ENCODE measurements at places on chromosomes 11 and 22.

GRCh38 chr11:15062599-15062998 lies 10.8 kb upstream of the CALCB start:
- DNase-seq: no peak

DNA sequence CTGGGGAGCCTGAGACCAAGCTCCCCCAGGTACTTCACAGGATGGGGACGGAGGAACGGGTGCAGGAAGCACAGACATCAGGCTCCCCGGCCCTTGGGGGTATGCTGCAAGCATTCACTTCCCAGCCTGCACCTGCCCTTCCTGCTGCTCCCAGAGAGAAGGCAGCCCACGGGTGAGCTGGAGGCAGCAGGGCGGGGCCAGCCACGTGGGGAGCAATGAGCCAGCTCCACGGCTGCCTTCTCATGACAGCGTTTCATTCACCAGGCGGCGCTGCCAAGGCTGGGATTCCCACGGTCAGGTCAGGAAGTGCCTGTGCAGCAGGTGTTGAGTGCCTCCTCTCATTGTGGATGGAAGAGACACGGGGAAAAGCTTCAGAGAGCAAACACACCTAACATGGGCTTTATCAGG lies 14.5 kb upstream of the PHLDA2 start:
- DNase-seq: no peak

DNA sequence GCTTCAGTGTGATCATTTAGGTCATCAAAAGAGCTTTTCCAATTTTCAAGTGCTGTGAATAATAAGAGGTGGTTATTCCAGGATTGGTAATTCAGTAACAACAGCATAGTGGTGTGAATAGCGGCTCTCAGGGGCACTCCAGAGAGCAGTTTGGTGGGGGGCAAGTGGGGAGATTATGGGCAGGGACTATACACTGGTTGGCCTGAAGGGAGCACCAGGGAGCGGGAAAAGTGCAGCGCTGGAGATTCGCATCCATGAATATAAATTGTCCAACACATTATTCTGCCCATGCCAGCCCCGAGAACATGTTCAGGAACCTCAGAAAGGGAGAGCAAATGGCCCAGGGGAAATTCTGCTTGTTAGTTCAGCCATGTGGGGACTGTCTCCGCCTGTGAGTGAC lies 37.9 kb downstream of the OR6Q1 start:
- DNase-seq: no peak

GRCh38 chr11:117535850-117536411 lies 208.3 kb downstream of the CEP164 start:
- no peak for DNase-seq

DNA sequence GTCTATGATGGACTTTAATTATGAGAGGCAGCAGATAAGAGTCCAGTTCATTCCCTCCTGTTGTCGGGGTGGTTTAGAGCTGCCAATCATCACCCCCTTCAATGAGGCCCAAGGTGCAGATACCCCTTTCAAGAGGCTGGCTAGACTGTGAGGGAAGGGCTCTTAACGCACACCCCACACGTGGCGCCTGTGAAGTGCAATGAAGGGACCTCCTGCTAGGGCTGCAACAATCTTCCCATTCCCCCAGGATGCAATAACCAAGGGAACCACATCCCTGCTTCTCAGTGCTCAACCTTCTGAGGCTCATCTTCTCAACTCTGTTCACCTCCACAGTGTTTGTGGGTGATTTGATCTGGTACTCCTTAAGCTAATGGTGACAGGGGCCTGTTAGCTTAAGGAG lies 19.0 kb downstream of the TENM4 start:
- DNase-seq: no peak

DNA sequence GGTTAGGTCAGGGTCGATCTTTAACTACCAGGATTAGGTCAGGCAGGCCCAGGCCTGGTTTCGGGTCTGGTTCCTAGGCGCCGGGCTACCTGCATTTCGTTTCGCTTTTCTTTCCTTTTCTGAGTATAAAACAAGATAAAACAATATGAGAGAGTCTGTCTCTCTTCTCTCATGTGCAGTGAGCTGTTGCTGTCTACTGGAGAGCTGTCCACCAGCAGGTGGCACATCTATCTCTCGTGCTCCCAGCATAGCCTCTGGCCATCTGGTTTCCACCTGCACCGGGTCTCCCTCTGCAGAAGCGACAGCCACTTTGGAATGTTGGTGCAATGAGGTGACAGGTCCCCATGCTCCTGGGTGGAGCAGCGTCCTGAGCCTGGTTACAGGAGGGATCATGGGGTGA lies 27.6 kb downstream of the RIBC2 start:
- no peak for DNase-seq

DNA sequence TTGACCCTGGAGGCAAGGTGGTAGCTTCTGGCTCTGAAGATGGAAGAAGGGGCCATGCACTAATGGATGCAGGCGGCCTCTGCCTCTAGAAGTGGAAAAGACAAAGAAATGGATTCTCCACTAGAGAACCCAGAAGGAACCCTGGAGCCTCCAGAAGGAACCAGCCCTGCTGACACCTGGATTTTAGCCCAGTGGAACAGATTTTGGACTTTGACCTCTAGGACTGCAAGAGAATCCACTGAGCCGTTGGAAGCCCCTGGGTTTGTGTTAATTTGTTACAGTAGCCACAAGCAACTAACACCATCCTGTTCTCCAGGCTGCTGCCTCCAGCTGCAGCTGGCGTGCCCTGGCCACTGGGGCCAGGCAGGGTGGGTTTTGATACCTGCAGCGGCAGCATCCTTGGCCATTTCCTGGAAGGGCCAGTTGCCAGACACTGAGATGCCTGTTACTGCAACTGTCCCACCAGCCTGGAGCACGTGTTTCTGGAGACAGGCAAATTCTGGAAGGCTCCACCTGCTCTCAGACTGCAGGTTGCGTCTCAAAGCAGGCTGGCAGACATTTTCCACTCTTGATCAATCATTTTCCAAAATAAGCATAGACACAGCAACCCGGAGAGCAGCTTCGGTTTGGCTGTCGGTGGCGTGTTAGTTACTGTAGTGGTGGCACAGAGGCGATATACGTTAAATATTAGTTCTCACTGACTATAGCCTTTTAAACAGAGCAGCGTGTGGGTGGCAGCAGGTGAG lies 76.8 kb upstream of the PARVG start:
- no peak for DNase-seq

All from HS-5 (cell line).